ENCODE measurements at places on chromosomes 12 and 14.

- DNase-seq = no peak
Measured at GRCh38 chr12:116697305-116697704, 40.6 kb downstream of the SPRING1 start.

DNA sequence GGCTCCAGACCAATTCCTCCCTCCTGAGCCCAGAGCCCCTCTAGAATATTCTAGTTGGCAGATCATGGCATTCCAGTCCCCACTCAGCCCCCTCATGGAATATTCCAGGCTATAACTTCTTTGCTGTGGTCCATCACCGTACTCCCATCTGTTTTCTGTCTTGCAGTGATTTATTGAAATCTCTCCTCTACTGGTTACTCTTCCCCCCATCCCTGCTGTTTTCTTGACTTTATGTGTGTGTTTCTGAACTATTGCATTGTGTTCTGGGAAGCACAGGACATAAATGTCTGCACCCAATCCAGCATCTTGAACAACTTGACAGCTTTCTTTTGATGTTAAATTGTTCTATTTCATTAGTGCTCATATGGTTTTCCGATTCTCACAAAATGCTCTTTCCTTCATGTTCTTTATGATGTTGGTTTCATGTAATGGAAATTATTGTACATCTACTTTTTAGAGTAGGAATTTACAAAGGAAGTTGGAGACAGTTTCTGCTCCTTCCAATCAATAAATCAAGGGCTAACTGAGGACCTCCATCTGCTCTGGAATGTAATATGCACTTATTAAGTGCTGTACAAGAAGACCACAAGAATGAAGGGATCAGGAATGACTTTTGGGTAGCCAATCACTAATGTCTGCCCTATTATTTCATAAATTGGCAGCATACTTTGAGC, 26.3 kb downstream of the PDE6H start:
- DNase-seq = no peak

- DNase-seq = no peak
Measured at GRCh38 chr12:9342614-9343353, 134.6 kb upstream of the PZP start.

DNA sequence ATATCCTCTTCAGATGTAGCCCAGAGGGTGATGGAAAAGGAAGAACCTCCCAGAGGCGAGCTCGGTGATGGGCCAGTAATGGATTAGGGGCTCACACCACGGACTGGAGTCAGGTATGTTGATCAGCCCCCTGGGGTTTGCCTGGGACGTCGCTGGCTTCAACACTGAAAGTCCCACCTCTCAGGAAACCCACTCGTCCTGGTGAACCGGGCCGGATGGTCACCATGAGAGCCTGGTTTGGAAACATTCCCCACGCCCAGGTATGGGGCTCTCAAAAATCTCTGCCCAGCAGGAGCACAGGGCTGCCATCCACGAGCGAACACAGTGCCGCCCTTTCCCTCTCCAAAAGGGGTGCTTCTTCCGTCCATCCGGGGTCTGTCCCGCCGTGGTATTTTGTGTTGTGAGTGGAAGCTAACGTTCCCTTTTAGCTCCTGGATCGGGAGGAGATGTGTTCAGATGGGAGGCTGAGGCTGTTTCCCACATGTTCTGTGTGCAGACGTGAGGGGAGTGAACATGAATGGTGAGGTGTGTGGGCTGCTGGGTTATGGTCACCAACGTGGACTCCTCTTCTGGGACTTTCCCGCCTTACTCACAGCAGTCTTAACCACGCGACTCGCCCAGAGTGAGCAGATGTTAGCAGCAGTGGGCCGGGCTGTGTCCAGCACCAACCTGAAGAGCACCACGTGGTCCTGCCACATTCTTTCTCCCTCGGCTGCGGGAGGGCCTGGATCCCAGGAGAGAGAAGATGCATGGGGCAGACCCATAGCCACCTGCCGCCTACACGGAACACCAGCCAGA, 139.2 kb downstream of the KIF26A start:
- DNase-seq = no peak

DNA sequence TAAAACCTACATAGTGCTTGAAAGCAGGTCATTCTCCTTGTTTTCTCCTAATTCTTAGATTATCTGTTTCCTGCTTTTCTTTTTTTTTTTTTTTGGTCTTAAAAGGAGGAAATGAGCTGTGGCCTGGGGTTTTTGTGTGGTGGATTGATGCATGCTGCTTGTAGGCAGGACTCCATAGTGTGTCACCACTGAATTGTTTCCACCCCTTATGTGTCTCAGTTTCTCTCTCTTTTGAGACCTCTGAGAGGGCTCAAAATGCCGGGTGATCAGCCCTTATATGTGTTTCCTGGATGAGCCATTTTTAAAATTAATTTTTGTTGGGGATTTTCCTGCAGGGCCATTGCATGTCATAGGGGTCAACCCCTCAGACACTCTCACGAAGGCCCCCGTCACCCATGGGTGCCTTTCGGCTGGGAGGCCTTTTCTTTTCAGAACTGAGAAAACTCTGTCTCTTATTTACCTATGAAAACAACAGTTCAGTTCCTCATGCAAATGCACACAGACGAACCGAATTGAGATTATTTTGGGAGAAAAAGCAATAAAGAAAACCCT, 32.0 kb upstream of the LRRK2 start:
- no peak for DNase-seq
